ENCODE measurements at places on chromosomes 1 and 21.

GRCh38 chr1:28067523-28068090 lies 20.8 kb downstream of the EYA3 start:
- DNase-seq: no peak

DNA sequence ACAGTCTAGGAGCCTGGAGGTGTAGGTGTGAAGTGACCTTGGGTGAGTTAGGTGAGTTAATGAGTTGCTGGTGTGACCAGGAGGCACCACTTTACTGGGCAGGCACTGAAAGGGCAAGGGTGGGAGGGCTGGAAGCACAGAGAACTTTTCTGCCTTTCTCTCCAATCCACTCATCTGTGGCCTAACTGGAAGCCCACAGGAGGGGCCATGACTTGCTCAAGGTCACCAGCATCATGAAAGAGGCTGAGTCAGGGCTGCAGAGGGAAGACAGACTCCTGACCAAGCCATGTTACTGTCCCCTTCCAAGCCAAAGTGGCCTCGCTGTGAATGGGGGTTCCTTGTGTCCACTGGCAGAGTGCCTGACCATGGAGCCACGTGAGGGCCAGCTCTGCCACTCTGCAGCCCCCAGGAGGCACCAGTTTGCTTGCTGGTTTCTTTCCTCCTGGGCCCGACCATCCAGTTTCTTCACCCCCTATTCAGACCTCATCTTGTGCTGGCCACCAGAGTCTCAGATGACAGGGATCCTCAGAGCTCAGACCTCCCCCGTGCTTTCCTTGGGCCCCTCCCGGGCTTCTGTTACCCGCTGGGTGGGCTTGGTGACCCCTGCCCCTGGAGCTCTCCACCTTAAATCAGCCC lies 4.3 kb upstream of the BSND start:
- DNase-seq: no peak

DNA sequence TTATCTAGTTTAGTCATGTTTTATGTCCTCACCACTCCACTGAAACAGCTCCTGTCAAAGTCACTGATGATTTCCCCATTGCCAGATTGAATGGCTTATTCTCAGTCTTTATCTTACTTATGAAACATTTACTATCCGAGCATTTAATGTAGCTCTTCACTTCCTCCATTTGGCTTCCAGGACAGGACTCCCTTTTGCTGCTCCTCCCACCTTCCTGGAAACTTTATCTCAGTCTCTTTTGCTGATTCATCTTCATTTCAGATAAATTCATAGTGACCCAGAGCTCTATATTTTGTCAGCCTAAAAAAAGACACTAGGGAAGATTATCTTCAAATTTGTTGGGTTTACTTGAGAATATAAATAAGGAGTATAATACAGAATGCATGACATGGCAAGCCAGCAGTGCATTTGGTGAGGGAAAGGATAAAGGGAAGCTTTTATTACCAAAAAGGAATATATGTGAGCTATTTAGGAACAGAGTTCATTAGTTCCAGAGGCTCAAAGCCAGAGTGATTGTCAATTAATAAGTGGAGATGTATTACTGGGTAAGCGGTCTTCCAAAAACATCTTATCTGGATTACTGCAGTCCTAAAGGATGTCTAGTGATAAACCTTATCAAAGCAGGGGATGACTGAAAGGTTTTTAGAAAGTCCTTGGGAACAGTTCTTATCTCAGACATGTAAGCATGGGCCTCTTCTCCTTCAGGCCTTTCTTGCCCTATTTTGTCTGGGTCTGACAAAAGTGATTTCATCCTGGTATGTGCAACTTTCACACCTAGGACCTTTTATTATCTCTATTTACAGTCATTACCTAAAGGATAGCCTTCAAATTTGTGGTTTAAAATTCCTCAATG lies 25.6 kb downstream of the IL23R start:
- DNase-seq: no peak

GRCh38 chr1:240245629-240246020 lies 153.9 kb downstream of the FMN2 start:
- DNase-seq: no peak

All from nephron progenitor cell (in vitro differentiated cells).